ENCODE measurements at places on chromosomes 16 and 17. TPM values are rescaled to one million over a fixed set of nuclear protein-coding genes. Genes with fewer than 3 reads are reported as not detected.

DNA sequence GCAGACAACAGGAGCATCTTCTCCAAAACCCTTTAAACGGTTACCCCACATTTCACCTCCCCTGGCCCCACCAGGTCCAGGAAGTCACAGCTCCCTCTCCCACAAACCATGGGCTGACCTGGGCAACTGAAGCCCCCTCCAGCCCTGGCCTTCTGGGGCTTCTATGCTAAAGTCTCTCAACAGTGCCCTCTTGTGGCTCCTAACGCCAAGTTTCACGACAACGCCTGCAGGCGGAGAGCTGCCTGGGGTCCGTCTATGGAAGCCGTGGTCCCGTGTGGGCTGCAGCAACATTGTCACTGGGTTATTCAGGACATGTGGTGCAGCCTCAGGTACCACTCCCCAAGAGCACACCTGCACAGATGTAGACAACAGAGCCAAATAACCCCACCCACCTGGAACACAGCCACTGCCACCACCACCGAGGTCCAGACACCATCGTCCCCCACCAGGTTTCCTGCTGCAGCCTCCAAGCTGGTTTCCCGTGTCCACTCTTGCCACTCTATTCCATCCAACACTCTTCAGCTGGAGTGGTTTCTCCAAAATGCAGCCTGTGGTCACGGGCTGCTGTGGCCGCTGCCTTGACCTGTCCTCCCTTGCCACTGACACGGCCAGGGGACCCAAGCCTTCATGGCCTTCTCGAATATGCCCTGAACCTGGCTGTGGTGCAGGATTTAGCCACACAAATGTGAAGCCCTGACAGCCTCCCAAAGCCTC, 19.1 kb downstream of the C16orf95 start:
- peak; percentile 13 for DNase-seq

DNA sequence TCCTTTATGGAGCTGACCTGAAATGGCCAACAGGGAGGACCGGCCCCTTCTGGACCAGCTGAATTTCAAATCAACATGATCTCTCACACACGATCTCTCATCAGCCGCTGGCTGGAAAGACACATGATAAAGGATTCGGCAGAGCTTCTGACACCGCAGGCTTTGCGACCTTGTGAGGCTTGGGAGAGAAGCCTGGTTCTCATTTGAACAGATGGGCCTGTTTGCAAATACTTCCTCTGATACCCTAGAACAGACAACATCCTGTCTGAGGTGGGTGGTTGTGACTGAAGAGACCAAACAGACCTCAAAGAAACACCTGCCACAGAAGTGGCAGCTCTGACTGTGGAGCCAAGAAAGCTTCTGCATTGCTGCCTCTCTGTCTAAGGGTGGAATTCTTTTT, 77.9 kb upstream of the SDK2 start:
- DNase-seq = no peak

DNA sequence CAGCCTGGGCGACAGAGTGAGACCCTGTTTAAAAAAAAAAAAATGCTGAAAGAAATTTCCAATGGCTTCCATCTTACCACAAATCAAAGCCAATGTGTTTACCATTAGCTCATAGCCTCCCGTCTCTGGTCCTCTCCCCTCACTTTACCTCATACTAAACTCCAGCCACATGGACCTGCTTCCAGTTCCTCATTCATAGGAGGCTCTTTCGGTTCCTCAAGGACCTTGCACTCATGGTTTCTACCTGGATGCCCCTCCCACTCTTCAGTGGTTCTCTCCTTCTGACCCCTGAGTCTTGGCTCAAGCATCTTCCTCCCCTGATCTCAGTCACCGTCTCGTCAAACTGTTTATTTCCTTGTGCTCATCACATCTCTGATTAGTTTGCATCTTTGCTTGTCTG, 3.8 kb upstream of the DEF8 start:
- DNase-seq = no peak

DNA sequence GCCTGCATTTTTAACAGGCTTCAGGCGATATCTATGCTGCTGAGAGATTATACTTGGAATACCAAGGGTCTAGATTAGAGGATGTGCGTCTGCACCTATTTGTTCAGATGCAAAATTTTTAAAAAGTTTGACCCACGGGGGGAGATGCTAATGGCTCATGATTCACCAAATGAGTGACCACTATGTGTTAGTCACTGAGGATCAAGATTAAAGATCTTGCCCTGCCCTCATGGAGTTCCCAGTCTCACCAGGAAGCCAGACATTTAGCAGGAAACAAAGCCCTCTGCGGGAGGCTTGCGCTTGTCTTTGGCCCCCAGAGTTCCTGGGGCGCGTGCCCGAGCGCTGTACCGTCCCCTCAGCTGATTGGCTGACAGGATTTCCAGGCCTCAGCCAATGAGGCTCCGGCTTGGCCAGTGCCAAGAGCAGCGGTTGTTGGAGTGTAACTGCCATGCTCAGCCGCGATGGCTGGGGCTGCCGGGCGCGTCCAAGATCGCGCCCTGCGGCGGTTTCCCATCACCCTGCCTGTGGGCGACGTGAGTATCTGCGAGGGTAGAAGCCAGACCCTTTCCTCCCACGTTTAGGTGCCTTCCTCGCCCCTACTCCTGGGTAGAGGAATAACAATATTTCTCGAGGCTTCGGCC, 4.5 kb upstream of the DDX19B start:
- DNase-seq = no peak

GRCh38 chr16:49017501-49017900, 264.1 kb downstream of the CBLN1 start:
- DNase-seq = no peak

DNA sequence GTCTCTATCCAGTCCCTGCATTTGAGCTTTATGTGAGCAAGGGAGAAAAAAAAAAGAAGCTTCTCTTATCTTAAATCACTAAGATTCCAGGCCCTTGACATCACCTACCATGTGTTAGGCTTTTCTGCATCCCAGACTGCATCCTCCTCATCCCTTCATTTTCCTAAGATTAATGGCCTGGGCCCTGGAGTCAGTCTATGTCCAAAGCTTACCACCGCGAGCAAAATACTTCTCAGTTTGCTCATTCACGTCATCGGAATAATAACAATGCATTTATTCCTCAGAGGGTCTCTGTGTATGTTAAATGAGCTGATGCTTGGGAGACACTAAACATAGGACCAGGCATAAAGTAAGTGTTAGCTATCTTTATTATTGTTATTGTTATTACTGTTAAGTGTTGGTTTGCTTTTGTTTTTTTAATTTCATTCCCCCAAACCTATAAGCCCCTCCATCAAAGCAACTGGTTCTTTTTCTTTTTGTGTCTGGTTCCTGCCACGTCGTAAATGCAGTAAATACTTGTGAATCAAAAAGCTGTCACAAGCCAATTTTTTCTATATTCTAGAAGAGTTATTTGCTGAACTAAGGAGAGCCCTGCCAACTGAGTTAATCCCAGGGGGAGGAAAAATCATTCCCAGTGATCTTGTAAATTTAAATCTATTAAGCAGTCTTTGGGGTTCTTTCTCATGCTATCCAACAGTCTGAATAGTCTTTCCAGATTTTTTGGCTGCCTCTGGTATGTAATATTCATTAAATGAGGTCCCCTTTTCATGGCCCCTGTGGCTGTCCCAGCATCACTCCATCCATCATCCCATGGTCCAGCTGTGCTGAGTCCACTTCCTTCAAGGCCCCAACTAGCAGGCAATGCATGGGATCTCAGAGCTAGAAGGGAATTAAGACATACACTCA, 46.5 kb downstream of the VAT1L start:
- DNase-seq = no peak

The LGALS9 gene
- not detected for total RNA-seq

The TNK1 gene
- 0.06 TPM for total RNA-seq

The CCL3 gene
- not detected for total RNA-seq

The ACSM2A gene
- not detected for total RNA-seq

All from LHCN-M2 (cell line).